Stimulated activated CD8-positive, alpha-beta memory T cell treated with anti-CD3 and anti-CD28 coated beads, Interleukin-2, amount 100 ng/mL, for 1 hour (primary cell): ENCODE measurements at places on chromosomes 6 and 20.

GRCh38 chr20:24720957-24721356 is 228.1 kb upstream of the CST7 start:
- no peak for DNase-seq

GRCh38 chr6:44035621-44036020 is 91.6 kb downstream of the MRPL14 start:
- DNase-seq: no peak

DNA sequence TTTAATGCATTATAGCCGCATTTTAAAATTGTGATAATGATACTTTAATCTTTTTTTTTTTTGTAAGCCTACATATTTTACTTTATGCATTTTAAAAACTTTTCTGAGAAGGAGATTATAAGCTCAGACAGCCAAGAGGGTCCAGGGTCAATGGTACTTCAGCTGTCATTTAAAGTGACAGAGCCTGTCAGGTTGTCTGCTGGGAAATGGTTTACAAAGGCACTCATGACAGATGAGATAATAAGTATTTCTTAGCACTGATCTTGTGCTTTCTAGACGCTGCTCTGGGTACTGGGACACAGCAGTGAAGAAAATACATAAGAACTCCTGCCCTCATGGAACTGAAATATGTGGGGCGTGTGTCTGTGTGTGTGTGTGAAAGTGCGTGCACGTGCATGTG is 19.6 kb downstream of the LAMP5 start:
- no peak for DNase-seq

DNA sequence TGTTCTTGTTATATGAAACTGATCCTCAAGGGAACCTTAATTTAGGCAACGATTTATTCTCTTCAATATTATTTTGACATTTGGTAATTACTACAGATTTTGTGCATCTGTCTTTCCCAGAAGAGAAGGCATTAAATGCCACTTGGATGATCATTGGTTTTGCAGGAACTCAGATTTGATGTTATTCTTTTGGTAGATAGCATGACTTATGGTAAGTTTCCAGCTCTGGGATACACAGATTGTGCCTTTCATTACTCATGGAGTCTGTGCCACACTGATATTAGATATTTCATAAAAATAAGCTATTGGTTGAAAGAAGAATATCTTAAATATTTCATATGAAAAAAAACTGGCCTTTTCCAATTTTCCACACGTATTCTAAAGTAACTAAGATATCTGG is 120.1 kb downstream of the AIG1 start:
- no peak for DNase-seq

DNA sequence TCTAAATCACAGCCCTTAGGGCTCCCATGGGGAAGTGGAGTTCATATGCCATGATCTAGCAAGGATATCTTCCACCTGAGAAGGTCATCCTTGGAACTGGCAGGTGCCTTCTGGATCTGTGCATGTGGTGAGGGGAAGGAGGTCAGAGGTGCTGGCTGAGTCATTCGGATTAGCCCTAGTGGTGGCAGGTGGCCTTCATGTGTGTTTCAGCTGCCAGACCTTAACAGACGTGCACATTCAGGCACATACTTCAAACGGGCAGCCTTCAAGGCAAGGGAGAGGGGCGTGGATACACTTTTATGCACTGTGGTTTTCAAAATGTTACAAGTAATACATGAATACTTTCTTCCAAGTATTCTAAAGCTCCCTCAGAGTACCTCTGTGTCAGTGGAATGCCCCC is 51.2 kb downstream of the BMP6 start:
- no peak for DNase-seq

DNA sequence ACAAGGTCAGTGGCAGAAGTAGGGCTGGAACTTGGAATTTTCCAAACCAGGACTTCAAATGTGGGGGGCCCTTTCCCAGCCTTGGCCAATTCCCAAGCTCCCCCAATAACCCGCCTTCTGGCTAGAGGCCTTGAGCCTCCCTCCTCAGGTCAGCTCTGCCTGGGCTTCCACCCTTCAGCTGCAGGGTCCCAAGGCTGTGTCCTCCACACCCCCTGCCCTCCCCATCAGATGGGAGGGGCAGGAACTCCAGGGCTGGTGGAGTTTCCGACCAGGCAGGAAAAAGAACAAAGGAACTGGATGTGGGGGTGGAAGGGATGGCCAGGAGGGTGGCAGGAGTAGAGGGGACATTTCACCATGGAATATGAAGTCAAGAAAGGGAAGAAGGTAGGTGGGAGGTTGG is at the start of gene CCM2L:
TSS of gene CCM2L (plus strand) at position 338 of the 400 bp plus-strand sequence. CDS start at position 355, 17 bp downstream.
- DNase-seq: no peak

GRCh38 chr6:154542747-154543146 is 32.3 kb upstream of the CNKSR3 start:
- no peak for DNase-seq

DNA sequence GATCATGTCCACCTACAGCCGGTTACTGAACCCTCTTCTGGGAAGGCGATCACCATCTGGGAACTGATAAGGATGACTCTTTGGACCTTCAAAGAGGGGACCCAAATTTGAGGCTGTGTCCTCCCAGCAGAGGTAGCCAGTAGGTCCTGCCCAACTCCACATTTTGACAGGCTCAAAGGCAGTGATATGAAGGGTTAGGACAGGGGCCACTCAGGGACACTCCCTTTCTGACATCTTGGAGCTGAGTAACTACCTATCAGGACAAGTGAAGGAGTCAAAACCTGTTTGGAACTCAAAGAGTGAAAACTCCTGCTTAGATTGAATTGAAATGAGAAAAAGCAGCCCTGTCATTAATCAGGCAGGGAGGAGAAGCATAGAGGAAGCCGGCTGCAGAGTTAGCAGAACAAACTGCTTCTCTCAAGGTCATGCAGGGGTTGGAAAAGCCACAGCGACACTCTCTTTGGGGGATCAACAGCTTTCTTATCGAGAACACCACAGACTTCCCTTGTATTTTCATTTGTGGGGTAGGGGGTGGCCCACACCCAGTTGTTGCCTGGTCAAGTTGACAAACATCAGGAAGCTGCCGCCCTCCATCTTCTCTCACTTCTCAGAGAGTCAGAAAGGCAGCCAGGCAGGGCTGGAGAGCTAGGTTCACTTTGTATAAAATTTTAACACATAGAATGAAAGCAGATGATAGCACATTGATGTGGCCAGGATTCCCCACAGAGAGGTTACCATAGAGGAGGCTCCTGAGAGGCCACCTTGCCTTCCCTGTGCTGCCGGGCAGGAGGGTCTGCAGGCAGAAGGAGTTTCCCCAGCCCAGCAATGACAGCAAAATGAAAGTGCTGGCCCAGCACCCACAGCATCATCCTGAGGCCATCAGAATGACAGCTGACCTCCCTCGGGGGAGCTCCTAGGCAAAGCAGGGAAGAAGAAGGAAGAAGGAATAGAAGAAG is 47.6 kb downstream of the AGPAT4 start:
- DNase-seq: no peak

- no peak for DNase-seq
Measured at GRCh38 chr6:148682252-148682651, 64.6 kb upstream of the UST start.

GRCh38 chr20:57760698-57761412 is 51.0 kb upstream of the PMEPA1 start:
- DNase-seq: no peak

GRCh38 chr6:42320762-42321161 is 103.1 kb upstream of the MRPS10 start:
- no peak for DNase-seq

DNA sequence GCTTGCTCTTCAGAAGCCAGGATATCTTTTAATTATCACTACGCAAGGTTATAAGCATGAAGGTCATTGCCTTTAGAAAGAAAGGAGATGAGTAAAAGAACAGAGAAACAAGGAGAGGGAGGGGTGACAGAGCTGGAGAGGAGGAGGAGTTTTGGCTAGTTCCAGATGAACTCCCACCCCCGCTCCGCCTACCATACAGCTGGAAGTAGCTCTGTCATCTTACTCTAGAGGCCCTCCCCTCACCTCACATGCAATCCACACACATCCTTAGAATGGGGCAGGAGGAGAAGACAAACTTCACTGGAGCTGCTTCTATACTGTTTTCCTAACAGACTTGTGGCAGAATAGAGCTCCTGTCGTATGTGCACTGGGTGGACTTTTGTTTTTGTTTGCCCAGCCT is 144.7 kb downstream of the SCML4 start:
- DNase-seq: no peak

- no peak for DNase-seq
Measured at GRCh38 chr20:36439731-36440072, 101.6 kb upstream of the MYL9 start.

DNA sequence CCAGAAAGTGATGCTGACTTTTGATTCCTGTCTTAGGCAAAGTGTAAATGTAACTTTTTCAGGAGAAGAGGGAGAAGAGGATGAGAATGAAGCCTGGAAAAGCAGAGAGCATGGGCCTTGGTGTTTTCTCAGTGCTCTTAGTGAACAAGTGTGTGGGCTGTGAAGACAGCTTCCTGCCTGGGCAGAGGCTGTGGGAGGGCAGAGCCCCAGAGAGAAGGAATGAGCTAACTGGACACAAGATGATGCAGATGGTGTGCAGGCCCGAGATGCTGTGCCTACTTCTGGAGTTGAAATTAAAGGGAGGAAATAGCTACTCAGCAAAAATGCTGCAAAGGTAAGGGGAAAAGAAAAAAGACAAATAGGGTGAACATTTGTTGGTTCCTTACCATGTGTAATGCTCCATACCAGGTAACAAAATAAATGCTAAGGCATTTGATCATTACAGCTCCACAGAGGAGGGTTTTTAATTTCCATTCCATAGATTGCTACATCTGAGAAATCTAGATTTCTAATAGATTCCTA is 87.0 kb upstream of the CEP162 start:
- DNase-seq: no peak

DNA sequence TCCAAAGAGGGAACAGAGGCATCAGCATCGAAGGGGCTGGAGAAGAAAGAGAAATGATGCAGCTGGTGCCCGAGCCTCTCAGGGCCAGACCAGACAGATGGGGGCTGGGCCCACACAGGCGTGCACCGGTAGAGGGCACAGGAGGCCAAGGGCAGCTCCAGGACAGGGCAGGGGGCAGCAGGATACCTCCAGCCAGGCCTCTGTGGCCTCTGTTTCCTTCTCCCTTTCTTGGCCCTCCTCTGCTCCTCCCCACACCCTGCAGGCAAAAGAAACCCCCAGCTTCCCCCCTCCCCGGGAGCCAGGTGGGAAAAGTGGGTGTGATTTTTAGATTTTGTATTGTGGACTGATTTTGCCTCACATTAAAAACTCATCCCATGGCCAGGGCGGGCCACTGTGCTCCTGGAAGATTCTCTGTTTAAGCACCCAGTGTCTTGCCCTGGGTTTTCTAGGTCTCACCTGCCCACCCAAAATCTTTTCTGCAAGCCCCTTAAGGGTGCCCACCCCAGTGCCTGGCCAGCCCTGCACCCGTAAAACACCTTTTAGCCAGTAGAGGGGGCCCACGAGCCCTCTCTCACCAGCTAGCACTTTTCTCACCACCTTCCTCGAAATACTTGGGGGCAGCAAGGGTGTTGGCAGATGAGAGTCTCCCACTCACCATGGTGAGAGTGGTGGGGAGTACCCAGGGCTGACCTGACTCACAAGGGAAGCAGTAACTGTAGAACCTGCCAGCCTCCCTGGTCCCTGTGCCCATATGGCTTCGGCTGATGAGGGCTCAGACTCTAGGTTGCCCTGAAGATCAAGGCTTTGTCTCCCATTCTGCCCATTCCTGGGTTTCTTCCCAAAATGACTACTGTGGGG is 35.7 kb upstream of the ID1 start:
- DNase-seq: peak; percentile 39

- no peak for DNase-seq
Measured at GRCh38 chr6:91155129-91155785, 568.4 kb upstream of the MAP3K7 start.

DNA sequence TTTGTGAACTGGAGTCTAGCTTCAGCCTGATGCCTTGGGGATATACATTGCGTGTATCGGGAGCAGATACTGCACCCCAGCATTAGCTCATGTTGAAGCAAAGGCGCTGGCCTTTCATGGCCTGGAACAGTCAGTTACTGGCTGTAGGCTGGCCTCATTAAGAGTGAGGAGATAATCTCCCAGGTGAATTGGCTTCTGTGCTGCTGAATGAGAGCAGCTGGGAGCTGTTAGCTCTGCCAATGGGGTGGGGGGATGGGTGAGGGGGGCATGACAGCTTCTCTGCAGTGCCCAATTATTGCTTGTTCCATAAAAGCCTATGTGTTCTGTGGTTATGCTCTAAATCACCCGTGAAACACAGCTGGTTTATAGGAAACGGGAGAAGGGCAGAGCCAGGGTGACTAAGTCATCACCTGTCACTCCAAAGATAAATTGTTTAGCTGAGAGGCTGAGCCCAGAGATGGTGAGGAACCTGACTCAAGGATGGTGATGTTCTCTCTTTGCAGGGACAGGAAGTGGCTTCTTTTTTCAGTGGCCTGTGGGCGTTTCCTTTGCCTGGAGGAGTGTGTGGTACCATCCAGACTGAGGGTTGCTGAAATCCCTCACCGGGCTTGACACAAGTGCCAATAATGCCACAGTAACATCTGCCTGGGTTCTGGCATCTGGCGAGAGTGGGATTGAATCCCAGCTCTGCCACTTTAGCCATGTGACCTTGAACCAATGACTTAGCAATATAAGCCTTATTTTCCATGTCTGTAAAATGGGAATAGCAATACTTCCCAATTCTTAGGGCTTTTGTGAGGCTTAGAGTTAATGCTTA is 170.8 kb downstream of the BCAS1 start:
- DNase-seq: peak; percentile 44

- DNase-seq: no peak
Measured at GRCh38 chr20:59242714-59243626, 57.4 kb upstream of the EDN3 start.

GRCh38 chr20:25045343-25045712 is 12.6 kb downstream of the ACSS1 start:
- no peak for DNase-seq

GRCh38 chr6:113980937-113981554 is 10.1 kb upstream of the HDAC2 start:
- DNase-seq: no peak

- no peak for DNase-seq
Measured at GRCh38 chr6:37819802-37820717, 533 bp downstream of the ZFAND3 start.

- DNase-seq: no peak
Measured at GRCh38 chr20:61092251-61092650, 159.8 kb upstream of the CDH4 start.

DNA sequence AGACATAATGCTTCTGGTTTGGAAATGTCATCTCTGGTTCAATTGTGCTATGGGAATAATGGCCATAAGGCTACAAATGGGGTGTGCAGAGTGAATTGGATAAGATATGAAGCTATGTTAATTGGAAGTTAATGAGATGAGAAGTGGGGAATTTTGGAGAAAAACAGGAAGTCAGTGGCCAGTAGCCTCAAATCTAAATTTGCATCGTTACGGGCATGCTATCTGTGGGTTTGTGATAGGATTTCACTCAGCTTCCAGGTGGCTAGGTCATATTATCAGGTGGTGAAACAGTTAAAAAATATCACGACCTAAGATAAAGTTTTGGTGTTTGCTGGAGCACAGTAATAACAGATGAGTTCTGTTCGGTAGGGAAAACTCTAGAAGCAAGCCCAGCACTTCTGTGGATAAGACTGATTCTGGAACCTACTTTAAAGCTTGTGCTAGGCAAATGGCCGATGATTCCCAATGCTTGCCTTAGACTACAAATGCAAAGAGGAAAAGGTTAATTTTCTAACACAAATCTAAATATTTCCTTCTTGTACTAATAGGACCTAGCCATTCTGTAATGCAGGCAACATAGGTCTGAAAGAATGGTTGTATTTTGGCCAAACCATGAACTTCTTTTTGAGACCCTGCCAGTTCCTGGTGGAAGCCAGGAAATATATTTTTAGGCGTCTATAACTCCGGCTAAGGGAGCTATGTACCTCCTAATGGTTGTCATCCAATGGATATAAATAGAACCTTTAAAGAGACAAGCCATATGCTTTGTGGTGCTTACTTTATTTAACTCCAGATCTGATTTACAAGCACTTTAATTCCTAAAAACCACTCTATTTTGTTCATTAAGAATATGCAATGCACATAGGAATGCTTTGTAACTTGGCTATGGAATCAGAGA is 111.0 kb downstream of the PLCB1 start:
- no peak for DNase-seq
